ENCODE measurements at places on chromosomes 1 and 21. TPM values are rescaled to one million over a fixed set of nuclear protein-coding genes. Genes with fewer than 3 reads are reported as not detected.

DNA sequence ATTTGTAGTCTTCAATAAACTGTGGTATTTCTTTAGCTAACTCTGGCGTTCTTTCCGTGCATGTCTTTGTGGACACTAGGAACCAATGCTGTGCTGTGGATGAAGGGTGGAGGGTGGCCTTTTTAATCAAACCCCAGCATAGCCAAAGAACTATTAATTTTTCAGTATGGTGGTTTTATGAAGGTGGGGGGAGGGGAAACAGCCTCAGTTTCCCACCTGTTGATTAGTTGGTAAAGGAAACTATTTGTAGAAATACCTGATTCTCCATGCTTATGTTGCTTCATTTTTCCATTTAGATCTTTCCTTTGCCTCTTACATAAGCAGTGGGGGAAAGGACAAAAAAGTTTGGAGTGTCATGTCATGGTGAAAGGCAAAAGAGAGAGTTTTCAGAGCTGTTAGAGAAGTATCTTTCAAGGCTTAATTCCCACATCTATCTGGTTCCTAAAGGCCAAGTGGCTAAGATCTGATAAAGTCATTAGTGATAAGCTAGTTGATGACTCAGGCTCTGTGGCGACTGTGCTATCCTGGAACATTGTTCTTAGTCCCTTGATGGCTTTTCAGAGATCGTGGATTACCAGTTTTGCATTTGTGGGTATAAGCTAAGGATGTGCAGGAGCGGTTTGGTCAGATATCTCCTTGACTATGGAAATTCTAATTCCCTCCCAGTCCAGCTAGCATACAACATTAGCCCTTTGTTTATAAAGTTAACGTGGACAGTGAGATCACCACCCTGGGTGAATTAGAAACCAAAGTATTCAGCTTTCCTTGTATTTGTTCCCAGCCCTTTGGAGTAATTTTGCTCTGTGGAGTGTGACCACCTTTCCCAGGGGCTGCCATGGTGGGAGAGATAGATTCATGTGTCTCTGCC is 8.7 kb upstream of the HAX1 start:
- H3K4me1 ChIP-seq, result peaks cover 50% of the 10 kb centered on the region
- peak overlapping the region; percentile 15 for H3K4me3 ChIP-seq
- H3K27me3 ChIP-seq, result no peaks in the 10 kb centered on the region
- peaks cover 50% of the 10 kb centered on the region for H3K36me3 ChIP-seq

DNA sequence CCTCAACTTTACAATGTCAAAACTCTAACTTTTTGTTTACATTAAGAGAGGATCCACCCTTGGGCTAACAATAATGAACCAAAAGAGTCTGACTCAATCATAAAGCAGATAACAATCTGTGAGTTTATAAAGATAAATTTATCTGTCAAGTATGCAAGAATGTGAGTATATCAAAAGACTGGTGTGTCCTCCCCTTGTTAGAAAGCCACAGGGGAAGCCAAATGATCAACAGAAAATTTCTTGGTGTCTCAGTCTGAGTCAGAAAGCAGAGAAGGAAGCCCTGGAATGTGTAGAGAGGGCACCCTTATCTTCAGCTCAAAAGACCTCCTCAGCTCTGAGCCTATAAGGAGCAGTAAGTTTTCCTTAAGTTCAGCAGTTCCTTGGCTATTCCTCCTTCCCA is 13.9 kb upstream of the PDIK1L start:
- peaks cover 9% of the 10 kb centered on the region for H3K27me3 ChIP-seq
- H3K4me1 ChIP-seq, result peaks cover 2% of the 10 kb centered on the region
- H3K27ac ChIP-seq, result no peak overlapping the region
- DNase-seq, result no peak

DNA sequence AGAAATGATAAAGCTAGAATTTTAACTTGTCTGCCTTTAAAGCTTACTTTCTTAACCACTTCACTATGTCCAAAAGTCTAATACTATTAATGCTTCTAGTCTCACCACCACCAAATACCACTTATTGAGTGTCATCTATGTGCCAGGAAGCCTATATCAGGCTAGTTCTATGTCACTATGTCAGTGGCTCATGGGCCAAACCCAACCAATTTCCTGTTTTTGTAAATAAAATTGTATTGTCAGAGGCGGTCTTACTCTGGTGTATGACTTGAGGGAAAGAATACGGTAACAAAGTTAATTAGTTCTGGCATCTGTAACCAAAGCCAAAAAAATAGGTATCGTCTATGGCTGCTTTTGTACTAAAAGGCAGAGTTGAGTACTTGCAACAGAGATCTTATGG is 14.8 kb downstream of the F5 start:
- no peak for DNase-seq
- no peaks in the 10 kb centered on the region for H3K27me3 ChIP-seq
- H3K4me3 ChIP-seq, result no peak overlapping the region
- H3K36me3 ChIP-seq, result peaks cover 40% of the 10 kb centered on the region

Gene LAD1
- total RNA-seq, result not detected

Gene PTPN22
- 68.4 TPM for total RNA-seq

DNA sequence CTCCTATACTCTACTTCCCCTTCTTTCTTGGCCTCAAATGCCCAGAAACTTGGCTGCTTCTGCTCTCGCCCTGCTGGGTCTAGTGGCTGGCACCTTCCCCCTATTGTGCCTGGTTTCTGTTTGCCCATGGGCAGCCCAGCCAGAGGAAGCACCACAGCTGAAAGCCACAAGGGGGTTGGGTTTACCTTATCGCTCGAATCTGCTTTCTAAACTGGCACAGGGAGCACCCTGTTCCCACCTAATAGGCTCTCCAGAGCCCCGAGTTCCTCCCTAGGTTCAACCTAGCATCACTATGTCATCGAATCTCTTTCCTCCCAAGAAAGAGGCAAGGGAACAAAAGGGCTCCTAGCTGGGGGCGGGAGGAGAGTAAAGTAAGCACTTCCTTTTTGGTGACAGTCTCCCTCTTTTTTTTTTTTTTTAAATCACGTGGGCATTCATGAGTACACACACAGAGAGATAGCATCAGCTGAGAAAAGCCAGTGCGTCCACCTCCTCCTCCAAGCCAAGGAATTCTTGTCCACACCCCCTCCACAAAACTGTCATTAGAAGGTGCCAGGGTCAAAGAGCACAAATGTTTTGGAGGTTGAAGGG is 72.8 kb downstream of the PLEKHA6 start:
- H3K36me3 ChIP-seq, result no peaks in the 10 kb centered on the region
- H3K4me3 ChIP-seq, result peak overlapping the region; percentile 66
- peak overlapping the region; percentile 76 for H3K27ac ChIP-seq
- peak; percentile 17 for DNase-seq

DNA sequence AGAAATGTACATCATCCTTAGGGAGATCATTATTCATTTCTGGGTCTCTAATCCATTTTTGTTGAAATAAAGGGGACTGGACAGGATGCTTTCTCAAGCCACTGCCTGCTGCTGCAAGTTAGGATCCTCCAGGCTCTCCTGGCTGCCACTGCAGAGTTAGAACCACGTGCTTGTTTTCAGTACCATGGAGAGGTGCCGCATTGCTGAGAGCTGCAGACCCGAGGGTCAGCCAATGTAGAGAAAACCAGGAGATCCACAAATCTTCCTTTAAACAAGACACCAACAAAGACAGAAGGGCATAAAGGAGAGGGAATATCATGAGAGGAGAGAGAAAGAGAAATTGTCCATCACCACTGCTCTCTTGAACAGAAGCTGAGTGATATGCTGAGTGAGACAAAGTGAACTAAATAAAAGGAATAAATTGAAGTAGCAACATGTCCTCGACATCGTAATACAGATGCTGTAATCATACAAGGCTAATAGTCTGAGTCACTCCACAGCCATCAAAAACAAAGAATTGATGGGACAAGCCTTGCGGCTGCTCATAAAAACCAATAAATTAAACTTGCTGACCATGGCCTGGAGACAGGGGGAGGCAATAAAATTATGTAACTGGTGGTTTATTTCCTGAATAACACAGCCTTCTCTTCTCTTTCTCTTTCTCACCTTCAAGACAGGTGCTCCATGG is 255.7 kb downstream of the OMA1 start:
- no peaks in the 10 kb centered on the region for H3K4me1 ChIP-seq
- no peak overlapping the region for H3K4me3 ChIP-seq
- H3K27ac ChIP-seq, result no peak overlapping the region
- peaks cover 4% of the 10 kb centered on the region for H3K36me3 ChIP-seq
- H3K27me3 ChIP-seq, result no peaks in the 10 kb centered on the region
- DNase-seq, result no peak
